ENCODE measurements at places on chromosomes 7 and 10.

GRCh38 chr7:17236603-17237002, 61.8 kb upstream of the AHR start:
- DNase-seq, result no peak

DNA sequence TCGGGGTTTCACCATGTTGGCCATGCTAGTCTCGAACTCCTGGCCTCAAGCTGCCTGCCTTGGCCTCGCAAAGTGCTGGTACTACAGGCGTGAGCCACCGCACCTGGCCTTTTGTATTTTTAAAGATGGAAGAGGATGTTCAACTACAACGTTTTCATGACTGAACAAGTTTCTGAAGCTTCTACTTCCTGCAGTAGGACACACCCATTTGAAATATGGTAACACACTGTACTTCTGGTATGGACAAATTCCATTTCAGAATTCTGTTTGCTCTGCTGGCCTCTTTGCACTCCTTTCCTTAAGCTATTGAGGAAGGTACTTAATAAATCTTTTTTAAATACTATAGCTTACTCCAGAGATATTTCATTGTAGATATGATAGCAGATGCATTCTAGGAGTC, 10.9 kb upstream of the CDK1 start:
- DNase-seq, result no peak

GRCh38 chr7:129832701-129833227, 120.0 kb downstream of the UBE2H start:
- no peak for DNase-seq

DNA sequence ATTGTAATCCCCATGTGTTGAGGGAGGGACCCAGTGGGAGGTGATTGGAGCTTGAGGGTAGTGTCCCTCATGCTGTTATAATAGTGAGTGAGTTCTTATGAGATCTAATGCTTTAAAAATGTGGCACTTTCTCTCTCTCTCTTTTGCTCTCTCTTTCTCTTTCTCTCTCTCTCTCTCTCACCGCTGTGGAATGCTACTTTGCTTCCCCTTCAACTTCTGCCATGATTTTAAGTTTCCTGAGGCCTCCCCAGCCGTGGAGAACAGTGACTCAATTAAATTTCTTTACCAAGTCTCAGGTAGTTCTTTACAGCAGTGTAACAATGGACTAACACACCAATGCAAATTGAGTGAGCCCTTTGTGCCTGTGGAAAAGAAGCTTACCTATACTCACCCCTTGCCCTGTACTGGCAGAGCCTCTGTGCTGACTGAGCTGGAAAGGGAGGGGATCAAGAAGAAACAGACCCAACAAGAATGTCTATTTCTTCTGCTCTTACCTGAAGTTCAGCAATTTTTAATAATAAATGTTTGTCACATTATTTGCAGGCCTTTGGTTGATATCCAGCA, 642.5 kb upstream of the KCND2 start:
- no peak for DNase-seq

DNA sequence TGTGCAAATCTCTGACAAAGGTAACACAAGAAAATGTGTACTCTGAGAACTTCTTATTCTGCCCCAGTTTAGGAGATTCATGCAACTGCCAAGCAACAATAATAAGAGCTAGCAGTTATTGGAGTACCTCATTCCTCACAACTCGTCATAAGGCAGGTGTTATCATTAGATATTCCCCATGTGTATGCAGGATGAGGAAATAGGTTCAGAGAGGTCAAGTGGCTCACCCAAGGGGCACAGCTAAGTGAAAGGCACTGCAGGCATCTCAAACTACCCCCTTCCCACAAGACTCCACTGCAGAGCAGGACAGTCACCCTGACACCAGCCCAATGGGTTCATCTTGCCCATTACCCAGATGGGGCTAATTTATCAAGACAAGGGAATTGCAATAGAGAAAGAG, 1.3 kb upstream of the GSTK1 start:
- no peak for DNase-seq

Measured in esophagus squamous epithelium (tissue), 5 donors.